ENCODE measurements at places on chromosomes 2 and 18. TPM values are rescaled to one million over a fixed set of nuclear protein-coding genes. Genes with fewer than 3 reads are reported as not detected.

DNA sequence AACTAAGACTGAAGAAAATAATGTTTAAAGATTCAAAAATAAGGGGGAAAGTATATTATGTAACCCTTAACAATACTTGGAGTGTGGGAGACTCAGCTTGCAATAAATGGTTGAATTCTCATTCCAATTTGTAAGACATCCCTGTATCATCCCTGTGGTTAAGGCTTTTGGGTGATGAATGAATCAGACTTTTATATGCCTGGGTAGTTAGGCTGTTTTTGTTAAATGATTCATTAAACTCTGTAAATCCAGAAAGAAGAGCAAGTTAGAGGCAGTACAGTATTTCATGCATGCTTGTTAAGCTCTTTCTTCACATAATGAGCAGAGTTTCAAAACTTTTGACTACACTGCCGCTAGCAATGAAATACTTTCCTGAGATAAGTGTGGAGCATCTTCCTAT, 948.8 kb downstream of the SOCS6 start:
- DNase-seq: no peak

DNA sequence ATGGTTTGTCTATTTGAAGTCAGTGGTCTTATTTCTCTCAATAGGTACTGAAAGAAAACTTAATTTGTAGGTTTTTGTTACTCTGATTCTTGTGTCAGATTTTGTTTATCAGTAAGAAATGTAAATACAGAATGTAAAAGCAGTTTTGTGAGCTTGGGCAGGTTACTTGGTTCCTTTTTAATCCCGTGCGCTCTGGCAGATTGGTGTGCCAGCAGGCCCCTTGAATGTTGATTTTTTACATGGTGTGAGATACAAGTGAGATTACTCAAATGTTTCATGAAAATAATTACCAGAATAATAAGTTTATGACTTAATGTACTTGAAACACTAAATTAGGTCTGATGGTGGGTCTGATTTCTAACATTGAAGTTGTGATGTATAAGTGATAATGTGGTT, 13.4 kb downstream of the HNRNPA3 start:
- no peak for DNase-seq

- no peak for DNase-seq
These were observed 84.2 kb downstream of the SLC8A1 start for GRCh38 chr2:40367652-40368051.

Gene CRYBA2
- not detected for total RNA-seq

Gene THUMPD2
- 7.0 TPM for total RNA-seq

Gene REG1B
- total RNA-seq: not detected
